Renal pelvis (tissue), 12 donors: ENCODE measurements at places on chromosomes 2 and 18.

DNA sequence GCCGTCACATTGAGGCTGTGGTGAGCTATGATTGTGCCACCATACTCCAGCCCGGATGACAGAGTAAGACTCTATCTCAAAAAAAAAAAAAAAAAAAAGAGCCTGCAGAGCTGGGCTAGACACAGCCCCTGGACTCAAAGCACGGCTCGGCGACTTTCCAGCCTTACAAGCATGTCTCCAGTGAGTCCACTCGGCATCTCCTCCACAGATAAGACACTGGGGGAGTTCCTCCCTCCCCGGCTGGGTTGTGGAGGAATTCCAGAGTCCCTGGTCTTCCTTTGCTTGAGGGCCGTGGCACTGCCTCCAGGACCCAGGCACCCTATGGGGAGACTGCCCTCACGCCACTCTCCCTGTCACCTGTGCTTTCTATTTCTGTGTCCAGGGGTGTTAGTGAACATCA is 30.9 kb upstream of the RPL31 start:
- no peak for DNase-seq

GRCh38 chr2:189192766-189193165 is 13.2 kb upstream of the COL5A2 start:
- DNase-seq: no peak

- DNase-seq: peak; percentile 69
Measured at GRCh38 chr18:11849841-11850634, 1.2 kb upstream of the CHMP1B start.

DNA sequence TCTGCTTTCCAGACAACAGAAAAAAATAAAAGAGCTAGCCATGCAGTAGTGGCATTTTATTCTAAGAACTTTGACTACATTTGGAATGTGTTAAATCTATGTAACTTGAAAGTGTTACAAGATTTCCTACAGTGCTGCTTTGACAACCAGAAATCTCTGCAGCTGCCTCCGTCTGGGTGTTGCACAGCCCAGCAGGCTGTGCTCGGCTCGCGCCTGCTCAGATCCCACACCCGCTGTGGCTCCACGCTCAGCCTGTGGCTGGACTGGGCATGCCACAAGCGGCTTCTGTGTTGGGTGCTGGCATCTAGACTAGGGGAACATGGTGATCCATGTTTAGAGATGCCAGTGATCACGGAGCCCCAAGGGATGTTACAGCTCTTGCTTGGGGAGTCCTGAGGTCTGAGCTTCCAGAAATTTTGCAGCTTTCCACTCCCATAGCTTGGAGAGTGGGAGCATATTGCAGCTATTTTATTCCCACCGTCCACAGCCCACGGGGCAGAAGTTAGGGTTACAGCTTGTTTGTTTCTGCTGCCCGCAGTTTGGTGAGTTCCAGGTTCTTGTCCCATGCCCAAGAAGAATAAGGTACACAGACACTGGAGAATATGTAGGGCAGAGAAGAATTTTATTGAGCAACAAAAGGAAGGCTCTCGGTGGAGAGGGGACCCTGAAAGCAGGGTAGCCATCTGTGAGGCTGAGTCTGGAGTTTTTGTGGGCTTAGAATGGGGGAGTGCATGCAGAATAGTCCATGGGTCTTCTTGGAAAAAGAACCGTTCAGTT is 44.1 kb downstream of the FAM171B start:
- no peak for DNase-seq

DNA sequence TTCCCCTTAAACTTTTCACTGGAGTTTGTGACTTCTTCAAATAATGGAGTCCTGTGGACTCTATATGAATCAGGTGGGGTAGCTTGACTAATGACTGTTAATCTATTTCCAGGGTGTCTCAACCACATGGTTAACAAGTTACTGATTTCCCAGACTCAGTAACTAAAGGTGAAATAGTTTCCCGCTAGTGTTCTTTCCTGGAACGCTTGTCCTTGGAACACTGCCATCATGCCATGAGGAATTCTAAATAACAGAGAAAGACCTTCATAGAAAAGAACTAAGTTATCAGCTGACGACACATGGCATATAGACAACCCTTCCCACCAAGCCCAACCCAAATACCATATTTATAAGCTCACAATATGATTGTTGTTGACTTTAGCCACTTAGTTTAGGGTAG is 1027.9 kb upstream of the FAM98A start:
- DNase-seq: peak; percentile 71

- DNase-seq: no peak
Measured at GRCh38 chr2:33136566-33136965, 189.8 kb downstream of the LTBP1 start.

DNA sequence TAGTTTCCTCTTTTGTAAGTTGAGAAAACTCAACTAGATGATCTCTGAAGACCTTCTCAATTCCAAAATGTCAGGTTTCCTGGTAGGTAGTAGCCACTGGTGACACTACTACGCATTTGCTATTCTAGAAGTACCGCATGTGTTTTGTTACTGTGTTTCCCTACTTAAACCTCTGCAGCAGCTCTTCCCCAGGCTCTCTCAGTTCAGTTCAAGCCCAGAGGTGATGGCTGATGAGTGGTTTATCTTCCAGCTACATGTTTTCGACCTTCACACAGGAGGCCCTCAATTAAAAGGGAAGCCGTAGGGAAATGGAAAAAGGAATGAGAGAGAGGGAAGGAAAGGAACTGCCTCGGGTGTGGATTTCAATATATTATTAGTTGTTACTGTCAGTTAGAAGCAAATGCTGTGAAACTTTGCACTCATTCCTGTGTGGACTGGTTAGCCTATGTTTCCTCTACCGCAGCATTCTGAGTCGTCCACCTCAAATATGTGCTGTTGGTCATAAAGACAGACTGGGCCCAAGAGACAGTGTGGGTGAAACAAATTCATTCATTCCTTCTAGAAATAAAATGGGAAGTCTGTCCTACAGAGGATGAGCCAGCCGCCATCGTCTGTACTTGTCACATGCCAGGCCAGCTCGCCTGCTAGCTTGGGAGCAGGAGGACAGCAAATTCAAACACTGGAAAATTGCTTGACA is 455.2 kb upstream of the RAB12 start:
- no peak for DNase-seq

DNA sequence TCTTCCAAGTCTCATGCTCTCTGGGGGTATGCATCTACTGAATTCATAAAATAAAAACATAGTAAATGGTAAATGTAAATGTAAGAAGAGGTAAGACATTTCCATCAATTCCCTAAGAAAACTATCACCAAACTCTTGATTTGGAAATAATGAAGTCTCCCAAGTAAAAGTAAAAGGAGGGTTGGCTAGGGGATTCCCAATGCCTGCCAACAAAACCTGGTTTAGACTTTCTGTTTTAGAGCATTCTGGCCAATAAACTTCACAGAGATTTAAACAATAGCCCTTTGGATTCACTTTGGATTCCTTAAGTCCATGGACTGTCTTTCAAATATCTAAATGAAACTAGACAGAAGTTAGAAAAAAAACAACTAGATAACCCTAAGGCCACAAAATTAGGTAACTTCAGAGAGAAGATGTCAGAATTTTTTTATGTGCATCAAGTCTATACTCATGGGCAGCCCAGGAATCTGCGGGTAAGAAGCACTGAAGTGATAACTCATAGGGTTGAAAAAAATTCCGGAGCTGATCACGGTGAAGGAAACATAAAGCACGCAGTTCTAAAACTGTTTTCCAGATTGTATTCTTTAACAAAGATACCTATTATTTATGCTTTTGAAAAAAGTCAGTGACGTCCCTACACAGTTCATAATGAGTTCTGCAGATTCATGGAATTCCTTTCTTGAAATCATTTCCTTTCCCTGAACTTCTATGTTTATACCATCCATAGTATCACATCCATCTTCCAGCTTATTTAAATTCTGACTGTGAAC is 263.6 kb downstream of the AFF3 start:
- no peak for DNase-seq

- no peak for DNase-seq
Measured at GRCh38 chr2:6159606-6160005, 467.4 kb downstream of the SOX11 start.

- no peak for DNase-seq
Measured at GRCh38 chr2:174044556-174044955, 79.4 kb upstream of the SP3 start.

DNA sequence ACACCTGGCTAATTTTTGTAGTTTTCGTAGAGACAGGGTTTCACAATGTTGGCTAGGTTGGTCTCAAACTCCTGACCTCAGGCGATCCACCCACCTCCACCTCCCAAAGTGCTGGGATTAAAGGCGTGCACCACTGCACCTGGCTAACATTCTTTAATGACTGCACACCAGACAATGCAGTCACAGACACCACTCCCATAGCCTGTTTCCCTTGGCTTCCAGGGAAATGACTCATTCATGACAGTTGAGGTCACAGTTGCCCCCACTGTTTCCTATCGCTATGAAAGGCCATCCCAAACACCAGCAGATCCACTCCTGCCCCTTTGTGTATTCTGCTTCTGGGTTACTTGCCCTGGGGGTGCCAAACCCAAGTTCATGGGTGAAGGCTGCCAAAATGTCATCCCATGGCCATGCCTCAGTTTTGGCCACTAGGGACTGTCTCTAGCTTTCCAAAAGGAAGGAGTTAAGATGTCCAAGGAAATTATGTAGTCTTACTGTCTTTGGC is 8.7 kb downstream of the CHMP1B start:
- no peak for DNase-seq

DNA sequence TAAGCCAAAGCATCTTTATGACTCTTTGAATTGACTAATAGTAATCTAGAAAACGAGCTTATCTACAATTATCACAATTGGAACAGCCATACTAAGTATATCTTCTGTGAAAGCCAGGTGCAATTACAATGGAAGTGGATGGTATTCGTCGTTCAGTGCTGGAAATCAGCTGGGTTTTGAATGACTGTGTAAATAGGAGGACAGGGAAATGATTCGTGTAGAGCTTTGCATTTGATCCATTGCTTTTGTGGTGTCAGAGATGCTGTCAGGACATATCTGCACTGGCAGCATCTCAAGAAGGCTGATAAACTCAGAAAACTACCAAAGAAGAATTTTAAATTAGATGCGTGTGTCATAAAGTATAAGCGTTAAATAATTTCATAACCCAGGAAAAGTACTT is 187.1 kb downstream of the ZNF407 start:
- DNase-seq: no peak

DNA sequence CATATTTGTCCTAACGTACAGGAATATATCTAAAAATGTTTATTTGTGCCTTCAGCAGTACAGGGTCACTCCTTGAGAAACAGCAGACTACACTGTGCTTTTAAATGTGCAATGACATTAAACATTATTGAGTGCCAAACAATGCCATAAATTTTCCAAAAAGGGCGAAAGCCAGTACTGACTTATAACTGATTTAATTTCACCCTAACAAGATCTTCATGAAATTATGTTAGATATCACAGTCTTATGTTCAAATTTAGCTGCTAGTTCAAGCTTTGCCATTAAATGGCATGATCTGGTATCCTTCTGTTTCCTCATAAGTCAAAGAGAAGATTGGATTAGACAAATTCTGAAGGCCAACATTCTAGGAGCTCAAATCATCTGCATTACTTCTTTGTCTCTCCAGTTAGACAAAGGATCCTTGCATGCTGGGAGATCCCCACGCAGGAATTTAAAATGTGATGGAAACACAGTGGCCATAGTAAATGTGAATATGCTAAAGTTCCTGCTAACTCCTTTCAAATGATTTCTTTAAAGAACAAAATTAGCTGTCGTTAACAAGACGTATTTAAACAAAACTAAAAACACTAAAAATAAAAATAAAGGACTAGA is 129.3 kb upstream of the STON1 start:
- DNase-seq: no peak

GRCh38 chr2:134468164-134468563 is 214.3 kb downstream of the MGAT5 start:
- no peak for DNase-seq

- DNase-seq: peak; percentile 41
Measured at GRCh38 chr2:41400088-41400665, 647.6 kb upstream of the PKDCC start.

- no peak for DNase-seq
Measured at GRCh38 chr2:72173640-72174321, 26.1 kb upstream of the CYP26B1 start.

GRCh38 chr18:46566111-46566510 is 90.9 kb downstream of the LOXHD1 start:
- no peak for DNase-seq

- no peak for DNase-seq
Measured at GRCh38 chr2:218393750-218394290, 5.8 kb upstream of the CTDSP1 start.

DNA sequence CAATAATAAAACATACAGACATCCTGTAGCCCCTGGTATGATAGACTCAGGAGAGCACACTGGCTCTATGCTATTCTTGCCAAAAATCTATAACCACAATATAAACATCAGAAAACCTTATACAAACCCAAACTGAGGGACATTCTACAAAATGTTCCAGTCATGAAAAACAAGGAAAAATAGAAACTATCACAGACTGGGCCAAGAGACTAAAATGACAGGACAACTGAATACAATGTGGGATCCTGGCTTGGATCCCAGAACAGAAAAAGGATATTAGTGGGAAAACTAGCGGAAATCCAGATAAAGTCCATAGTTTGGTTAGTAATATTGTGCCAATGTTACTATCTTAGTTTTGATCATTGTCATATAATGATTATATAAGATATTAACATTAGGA is 29.6 kb upstream of the EPAS1 start:
- no peak for DNase-seq

DNA sequence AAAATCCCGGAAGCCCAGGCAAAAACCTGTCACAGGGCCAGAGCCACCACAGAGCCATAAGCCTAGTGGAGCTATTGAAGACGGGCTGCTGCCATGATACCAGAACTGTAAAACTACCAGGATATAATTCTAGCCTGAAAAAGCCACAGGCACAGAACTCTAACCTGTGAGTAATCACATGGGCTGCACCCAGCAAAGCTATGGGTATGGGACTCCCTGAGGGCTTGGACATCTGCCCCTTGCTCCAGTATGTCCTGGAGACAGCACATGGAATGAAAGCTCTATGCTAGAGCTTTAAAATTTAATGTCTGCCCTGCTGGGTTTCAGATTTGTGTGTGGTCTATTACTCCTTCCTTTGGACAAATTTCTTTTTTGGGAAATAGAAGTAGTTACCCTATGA is 2183.6 kb upstream of the CELF4 start:
- DNase-seq: no peak

DNA sequence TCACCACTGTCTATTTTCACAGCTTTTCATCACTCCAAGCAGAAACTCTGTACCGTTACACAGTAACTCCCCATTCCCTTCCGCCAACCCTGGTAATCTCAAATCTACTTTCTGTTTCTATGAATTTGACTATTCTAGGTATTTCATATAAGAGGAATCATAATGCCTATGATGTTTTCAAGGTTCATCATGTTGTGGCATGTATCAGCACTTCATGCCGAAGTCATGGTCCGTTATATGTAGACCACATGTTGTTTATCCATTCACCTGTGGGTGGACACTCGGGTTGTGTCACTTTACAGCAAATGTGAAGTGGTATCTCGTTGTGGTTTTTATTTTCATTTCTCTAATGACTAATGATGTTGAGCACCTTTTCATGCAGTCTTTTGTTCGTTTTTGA is 21.6 kb downstream of the CPSF3 start:
- DNase-seq: no peak

DNA sequence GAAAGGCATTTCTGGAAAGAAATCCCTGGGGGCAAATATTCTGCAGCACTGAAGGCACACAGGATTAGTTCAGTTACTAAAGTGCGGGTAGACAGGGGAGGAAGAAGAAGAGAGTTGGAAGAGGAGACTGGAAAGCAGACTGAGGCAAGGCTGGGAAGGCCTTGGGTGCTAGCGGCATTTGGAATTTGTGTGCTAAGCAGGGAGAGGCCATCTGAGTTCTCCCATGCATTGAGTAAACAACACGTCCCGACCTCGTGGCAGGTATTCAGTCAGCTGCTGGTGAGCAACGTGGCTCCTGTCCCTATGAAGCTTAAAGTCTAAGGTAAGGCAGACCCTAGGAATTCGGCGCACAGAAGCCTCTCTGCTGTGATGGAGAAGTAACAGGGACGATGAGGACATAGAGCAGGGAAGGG is 30.7 kb downstream of the ATP8B1 start:
- no peak for DNase-seq
